ENCODE measurements at places on chromosomes 2 and 18. TPM values are rescaled to one million over a fixed set of nuclear protein-coding genes. Genes with fewer than 3 reads are reported as not detected.

The DNAJC5G gene
- total RNA-seq: not detected

The IL36G gene
- not detected for total RNA-seq

The PDK1 gene
- total RNA-seq: 26.0 TPM

The LOXHD1 gene
- total RNA-seq: not detected

The RNU2-63P gene
- 6.6 TPM for total RNA-seq

The CNGA3 gene
- total RNA-seq: not detected

The CXCR1 gene
- not detected for total RNA-seq

The ST6GAL2 gene
- total RNA-seq: 120 TPM

The VAMP5 gene
- total RNA-seq: 17.6 TPM

The HTRA2 gene
- total RNA-seq: 24.4 TPM

The CBLN2 gene
- total RNA-seq: not detected

The MAP2 gene
- total RNA-seq: 15.9 TPM

The C2orf80 gene
- total RNA-seq: not detected

The NRBP1 gene
- 119 TPM for total RNA-seq

The HRH4 gene
- total RNA-seq: 0.17 TPM

The CCDC85A gene
- 8.9 TPM for total RNA-seq

GRCh38 chr2:64720535-64721319, 67.0 kb upstream of the SERTAD2 start:
- no peaks in the 10 kb centered on the region for H3K27me3 ChIP-seq
- no peak overlapping the region for H3K4me3 ChIP-seq
- no peak overlapping the region for H3K27ac ChIP-seq
- no peak for DNase-seq
- H3K4me1 ChIP-seq: no peaks in the 10 kb centered on the region
- no peaks in the 10 kb centered on the region for H3K36me3 ChIP-seq

GRCh38 chr2:8862230-8862629, 24.8 kb upstream of the KIDINS220 start:
- no peaks in the 10 kb centered on the region for H3K27me3 ChIP-seq
- no peak overlapping the region for H3K4me3 ChIP-seq
- DNase-seq: no peak
- H3K27ac ChIP-seq: no peak overlapping the region

DNA sequence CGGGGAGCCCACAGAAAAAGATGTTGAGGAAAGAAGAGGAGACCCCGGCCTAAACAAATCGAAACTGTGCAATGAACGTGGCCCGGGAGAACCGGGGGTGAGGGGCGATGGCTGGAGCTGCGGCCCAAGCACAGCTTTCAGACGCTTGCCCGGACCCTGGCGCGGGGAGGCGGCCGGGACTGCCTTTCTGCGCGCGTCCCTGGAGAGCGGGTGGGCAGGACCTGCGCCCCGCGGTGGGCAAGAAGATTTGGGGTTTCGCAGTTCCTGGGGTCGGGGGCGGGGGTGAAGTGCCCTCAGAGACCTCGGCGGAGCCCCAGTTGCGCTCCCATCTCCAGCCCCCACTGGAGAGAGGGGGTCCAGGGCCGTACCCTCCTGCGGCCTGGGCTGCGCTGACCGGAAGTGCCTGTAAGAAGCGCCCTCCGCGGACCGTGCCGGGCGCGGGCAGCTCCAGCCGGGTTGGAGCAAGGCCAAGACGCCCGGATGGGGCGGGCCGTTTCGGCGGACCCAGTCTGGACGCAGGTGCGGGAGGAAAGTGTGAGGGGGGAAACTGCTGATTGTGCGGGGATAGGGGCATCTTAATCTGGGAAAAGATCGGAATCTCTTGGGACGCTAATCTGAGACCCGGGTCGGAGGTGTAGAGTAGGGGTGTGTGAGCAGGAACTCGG, 11.6 kb downstream of the EN1 start:
- H3K36me3 ChIP-seq: no peaks in the 10 kb centered on the region
- peaks cover 69% of the 10 kb centered on the region for H3K27me3 ChIP-seq
- peak overlapping the region; percentile 48 for H3K4me3 ChIP-seq
- no peak for DNase-seq

GRCh38 chr2:189012351-189012750, 38.2 kb downstream of the COL3A1 start:
- DNase-seq: no peak
- H3K4me3 ChIP-seq: no peak overlapping the region
- H3K4me1 ChIP-seq: no peaks in the 10 kb centered on the region
- H3K36me3 ChIP-seq: peaks cover 16% of the 10 kb centered on the region

DNA sequence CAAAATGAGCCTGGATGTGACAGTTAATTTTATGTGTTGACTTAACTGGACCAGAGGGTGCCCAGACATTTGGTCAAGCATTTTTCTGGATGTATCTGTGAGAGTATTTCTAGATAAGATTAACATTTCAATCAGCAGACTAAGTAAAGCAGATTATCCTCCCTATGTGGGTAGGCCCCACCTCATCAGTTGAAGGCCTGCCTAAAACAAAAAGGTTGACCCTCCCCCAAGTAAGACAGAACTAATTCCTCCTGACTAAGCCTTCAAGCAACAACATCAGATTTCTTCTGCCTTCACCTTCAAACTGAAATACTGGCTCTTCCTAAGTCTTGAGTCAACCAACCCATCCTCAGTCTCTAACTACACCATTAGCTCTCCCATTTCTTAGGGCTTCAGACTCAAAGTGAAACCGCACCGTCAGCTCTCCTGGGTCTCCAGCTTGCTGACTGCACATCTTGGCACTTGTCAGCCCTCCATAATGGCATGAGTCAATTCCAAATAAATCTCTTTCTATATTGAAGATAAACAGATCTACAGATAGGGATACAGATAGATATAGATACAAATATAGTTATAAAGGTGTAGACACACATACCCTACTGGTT, 47.9 kb downstream of the MEMO1 start:
- no peaks in the 10 kb centered on the region for H3K36me3 ChIP-seq
- no peaks in the 10 kb centered on the region for H3K4me1 ChIP-seq
- H3K27me3 ChIP-seq: no peaks in the 10 kb centered on the region
- no peak overlapping the region for H3K27ac ChIP-seq
- no peak overlapping the region for H3K4me3 ChIP-seq

DNA sequence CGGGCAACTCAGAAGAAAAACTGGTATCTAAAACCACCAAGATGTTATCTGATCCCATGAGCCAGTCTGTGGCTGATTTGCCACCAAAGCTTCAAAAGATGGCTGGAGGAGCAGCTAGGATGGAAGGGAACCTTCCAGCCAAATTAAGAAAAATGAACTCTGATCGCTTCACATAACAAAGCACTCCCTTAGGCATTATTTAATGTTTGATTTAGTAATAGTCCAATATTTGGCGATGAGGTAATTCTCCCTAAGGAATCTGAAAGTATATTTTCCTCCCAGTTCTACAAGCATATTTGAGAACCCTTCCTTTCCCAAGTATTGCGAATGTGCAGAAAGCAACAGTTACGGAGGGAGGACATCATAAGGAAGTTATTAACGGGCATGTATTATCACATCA, 156.6 kb downstream of the KCNJ3 start:
- no peaks in the 10 kb centered on the region for H3K27me3 ChIP-seq
- H3K36me3 ChIP-seq: no peaks in the 10 kb centered on the region
- H3K27ac ChIP-seq: no peak overlapping the region
- H3K4me3 ChIP-seq: no peak overlapping the region
- no peaks in the 10 kb centered on the region for H3K4me1 ChIP-seq

DNA sequence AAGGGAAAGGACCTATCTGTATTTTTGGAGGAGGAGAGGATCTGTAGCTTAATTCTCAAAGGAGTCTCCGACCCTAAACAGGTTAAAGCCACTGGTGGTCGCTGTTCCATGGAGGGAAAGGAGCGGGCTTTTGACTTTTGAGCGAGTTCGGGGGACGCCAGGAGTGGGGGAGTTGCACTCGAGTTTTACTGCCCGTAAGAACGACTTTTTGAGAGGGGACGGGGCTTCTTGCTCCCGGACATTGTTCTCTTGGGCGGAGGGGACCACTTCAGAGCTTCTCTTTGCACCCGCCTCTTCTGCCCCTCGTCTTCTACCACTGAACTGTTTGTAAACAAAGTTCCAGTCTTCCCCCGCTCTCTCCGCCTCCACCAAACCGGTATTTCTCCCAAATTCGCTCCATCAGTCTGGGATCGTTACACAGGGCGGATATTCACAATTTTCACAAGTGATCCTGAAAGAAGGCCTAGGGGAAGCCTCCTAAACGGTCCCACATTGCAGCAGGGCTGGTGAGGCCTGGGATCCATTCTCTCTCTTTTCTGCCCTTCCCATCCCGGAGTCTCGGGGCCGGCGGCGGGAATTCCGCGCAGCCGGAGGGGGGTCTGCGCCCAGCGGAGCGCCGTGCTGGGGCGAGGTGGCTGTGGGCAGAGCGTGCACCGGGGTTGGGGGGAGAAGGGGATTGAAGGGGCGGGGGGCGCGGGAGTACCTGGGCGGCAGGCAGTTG, 6.6 kb downstream of the DLX2 start:
- no peaks in the 10 kb centered on the region for H3K36me3 ChIP-seq
- peak overlapping the region; percentile 65 for H3K4me3 ChIP-seq
- H3K27ac ChIP-seq: no peak overlapping the region
- no peak for DNase-seq

DNA sequence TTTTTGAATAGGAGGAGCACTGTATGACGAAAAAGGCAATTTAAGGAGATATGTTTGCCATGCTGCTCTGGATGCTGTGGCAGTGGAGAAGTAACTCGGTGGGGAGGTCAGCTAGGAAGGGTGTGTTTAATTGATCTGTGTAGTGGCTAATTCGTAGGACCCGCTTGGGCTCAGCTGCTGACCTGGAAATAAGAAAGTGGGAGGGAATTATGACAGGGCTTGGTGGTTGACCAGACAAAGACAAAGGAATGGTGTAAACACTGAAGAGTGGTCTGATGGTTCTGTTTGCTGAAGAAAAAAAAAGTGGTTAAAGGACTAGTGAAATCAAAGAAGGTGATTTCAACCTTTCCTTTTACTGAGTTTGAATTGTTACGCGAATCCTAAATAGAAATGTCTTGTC, 146.0 kb downstream of the MAP4K4 start:
- H3K4me1 ChIP-seq: peaks cover 30% of the 10 kb centered on the region
- H3K4me3 ChIP-seq: no peak overlapping the region
- H3K27me3 ChIP-seq: no peaks in the 10 kb centered on the region
- no peak for DNase-seq
- H3K36me3 ChIP-seq: peaks cover 73% of the 10 kb centered on the region

GRCh38 chr18:9115984-9116383, 13.5 kb downstream of the NDUFV2 start:
- H3K36me3 ChIP-seq: peaks cover 16% of the 10 kb centered on the region
- no peak overlapping the region for H3K27ac ChIP-seq
- no peak for DNase-seq
- H3K4me3 ChIP-seq: no peak overlapping the region

- peak overlapping the region; percentile 77 for H3K4me3 ChIP-seq
- H3K4me1 ChIP-seq: peaks cover 8% of the 10 kb centered on the region
- H3K27me3 ChIP-seq: no peaks in the 10 kb centered on the region
- no peak for DNase-seq
These were observed 982 bp downstream of the HJURP start for GRCh38 chr2:233853353-233853752.

- H3K36me3 ChIP-seq: no peaks in the 10 kb centered on the region
- no peak overlapping the region for H3K27ac ChIP-seq
- no peaks in the 10 kb centered on the region for H3K4me1 ChIP-seq
- DNase-seq: no peak
- no peaks in the 10 kb centered on the region for H3K27me3 ChIP-seq
These were observed 3.0 kb upstream of the ZNF516 start for GRCh38 chr18:76498064-76498463.

- DNase-seq: peak; percentile 47
- no peaks in the 10 kb centered on the region for H3K36me3 ChIP-seq
- no peaks in the 10 kb centered on the region for H3K27me3 ChIP-seq
- peaks cover 5% of the 10 kb centered on the region for H3K4me1 ChIP-seq
- H3K4me3 ChIP-seq: no peak overlapping the region
These were observed 11.7 kb upstream of the ACYP2 start for GRCh38 chr2:54103454-54104314.

DNA sequence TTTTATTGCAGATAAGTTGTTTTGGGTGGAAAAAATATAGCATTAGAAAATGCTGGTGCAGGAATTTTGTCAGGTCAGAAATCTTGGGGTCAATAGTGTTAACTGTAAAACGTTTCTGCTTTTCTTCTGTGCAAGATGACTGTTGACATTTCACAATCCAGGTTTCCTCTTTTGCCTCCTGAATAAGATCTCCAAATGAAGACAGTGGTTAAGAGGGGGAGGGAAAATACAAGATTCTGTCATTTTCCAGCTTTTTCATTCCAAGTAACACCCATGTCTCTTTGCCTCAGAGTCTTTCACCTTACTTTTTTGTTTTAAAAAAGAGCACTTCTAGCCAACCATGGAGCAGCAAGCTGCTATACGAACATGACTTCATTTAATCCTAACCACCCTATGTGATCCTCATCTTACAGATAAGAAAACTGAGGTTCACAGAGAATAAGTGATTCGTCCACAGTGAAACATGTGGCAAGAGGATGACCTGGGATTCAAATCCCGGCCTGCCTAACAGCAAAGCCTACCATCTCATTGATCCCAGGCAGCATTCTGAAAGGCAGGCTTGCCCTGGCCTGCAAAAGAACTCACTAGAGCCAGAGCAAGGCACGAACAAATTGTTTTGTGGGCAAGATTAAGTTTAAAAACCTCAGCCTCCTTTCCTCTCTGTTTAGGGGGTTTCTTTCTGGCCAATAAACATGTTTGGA, 3.0 kb downstream of the PLEK start:
- H3K36me3 ChIP-seq: no peaks in the 10 kb centered on the region
- no peak for DNase-seq
- H3K27me3 ChIP-seq: no peaks in the 10 kb centered on the region
- H3K4me3 ChIP-seq: no peak overlapping the region
- peak overlapping the region; percentile 14 for H3K27ac ChIP-seq

GRCh38 chr2:181146171-181146570, 165.8 kb downstream of the UBE2E3 start:
- H3K36me3 ChIP-seq: no peaks in the 10 kb centered on the region
- no peak overlapping the region for H3K4me3 ChIP-seq
- DNase-seq: no peak
- H3K4me1 ChIP-seq: no peaks in the 10 kb centered on the region

DNA sequence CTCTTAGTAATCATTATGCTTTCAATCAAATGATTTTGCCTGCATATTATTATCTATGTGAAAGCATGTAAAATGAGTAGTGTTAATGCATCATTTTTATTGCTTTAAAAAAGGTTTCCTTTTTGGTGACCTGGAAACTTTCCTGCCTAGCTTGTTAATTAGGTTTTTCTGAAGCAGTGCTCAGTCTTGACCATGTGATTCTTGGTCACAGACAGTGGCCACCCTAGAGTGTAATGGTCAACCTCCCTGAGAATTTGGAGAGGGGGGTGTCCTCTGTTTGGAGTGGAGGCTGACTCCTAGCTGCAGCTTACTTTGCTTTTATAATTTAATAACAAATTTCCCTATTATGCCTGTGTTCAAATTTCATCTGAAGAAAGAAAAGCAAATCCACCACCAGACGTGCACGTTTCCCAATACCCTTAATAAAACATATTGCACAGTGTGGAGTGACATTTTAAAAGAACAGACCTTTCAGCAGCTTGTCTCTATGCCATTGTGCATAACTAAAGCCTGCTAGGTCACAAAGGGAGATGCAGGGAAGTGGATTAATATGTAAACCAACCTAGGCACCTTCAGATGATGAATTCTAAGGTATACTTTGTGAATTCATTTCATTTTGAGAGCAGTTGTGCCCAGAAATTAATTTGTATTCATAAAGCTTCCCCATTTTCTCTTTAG, 130.6 kb downstream of the RPRM start:
- no peak for DNase-seq
- H3K4me3 ChIP-seq: no peak overlapping the region
- H3K4me1 ChIP-seq: no peaks in the 10 kb centered on the region
- H3K27ac ChIP-seq: no peak overlapping the region
- no peaks in the 10 kb centered on the region for H3K36me3 ChIP-seq

GRCh38 chr2:207792244-207792785, 22.6 kb upstream of the FZD5 start:
- peak overlapping the region; percentile 67 for H3K27ac ChIP-seq
- H3K4me1 ChIP-seq: peaks cover 5% of the 10 kb centered on the region
- H3K27me3 ChIP-seq: no peaks in the 10 kb centered on the region
- H3K4me3 ChIP-seq: peak overlapping the region; percentile 11
- peak; percentile 78 for DNase-seq
